Femur (tissue), 1 donor: ENCODE measurements at places on chromosomes 16 and 17.
A peak's percentile ranks its signal among the peaks of the same experiment; 100 is the strongest.

- no peak for DNase-seq
These were observed 97.9 kb downstream of the FOXL1 start for GRCh38 chr16:86676254-86676670.

- no peak for DNase-seq
These were observed 164.0 kb downstream of the MAP2K6 start for GRCh38 chr17:69578385-69578936.

- DNase-seq = no peak
These were observed 4.6 kb downstream of the PRDM7 start for GRCh38 chr16:90072442-90073105.

GRCh38 chr16:16890964-16891363 lies 512.0 kb downstream of the NPIPA7 start:
- DNase-seq = no peak

- DNase-seq = peak; percentile 46
These were observed at the start of gene AOC3 for GRCh38 chr17:42850954-42851353. AOC3 (plus strand) TSS chr17:42851199; CDS start chr17:42851344, 145 bp downstream.

DNA sequence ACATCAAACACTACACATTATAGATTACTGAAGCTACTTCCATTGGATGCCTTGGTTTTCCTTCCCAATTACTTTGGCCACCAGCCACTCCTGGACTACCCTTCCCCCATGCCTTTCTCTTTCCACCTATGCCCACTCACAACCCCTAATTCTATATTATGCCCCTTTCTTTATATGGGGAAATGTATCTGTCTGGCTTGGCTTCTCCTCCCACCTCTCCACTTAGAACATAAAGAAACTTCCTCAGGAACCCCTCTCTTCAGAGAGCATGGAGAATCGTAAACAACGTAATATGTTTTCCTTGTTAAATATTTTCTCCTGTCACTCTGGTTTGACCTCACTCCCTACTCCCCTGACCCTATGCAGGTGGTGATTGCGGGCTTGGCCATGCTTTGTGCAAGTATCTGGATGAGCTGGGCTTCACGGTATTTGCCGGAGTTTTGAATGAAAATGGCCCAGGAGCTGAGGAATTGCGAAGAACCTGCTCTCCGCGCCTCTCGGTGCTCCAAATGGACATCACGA lies 32.8 kb downstream of the HSD17B2 start:
- no peak for DNase-seq

DNA sequence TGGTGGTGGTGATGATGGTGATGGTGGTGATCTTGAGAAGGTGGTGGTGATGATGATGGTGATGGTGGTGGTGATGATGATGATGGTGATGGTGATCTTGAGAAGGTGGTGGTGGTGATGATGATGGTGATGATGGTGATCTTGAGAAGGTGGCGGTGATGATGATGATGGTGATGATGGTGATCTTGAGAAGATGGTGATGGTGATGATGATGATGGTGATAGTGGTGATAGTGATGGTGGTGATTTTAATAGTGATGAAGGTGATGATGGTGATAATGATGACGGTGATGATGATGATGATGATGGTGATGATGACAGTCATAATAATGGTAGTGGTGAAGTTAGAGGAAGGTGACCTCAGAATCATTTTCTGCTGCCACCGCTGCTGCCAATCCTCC lies 75.1 kb downstream of the MYH13 start:
- no peak for DNase-seq
